HCT116 (cell line): ENCODE measurements at places on chromosomes 7 and 10. TPM values are rescaled to one million over a fixed set of nuclear protein-coding genes. Genes with fewer than 3 reads are reported as not detected.

Gene MYOZ1
- total RNA-seq = not detected

Gene GTF2IRD2
- 9.2 TPM for total RNA-seq

DNA sequence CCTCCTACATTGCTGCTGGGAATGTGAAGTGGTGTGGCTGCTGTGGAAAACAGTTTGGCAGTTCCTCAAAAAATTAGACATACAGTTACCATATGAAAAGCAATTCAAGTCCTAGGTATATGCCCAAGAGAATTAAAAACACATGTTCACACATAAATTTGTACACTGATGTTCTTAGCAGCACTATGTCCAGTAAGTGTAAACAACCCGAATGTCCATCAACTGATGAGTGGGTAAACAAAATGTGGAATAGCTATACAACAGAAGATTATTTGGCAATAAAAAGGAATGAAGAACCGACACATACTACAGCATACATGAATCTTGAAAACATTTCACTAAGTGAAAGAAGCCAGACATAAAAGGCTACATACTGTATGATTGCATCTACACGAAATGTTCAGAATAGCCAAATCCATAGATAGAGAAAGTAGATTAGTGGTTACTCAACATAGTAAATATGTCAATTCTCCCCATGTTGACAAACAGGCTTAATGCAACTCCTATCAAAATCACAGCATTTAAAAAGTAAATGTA lies 17.2 kb downstream of the CEP41 start:
- no peak for DNase-seq

- DNase-seq = no peak
Measured at GRCh38 chr10:101818872-101819633, 809 bp upstream of the OGA start.
